Forelimb muscle (tissue), 1 donor: ENCODE measurements at places on chromosomes 6 and 20. TPM values are rescaled to one million over a fixed set of nuclear protein-coding genes. Genes with fewer than 3 reads are reported as not detected.

DNA sequence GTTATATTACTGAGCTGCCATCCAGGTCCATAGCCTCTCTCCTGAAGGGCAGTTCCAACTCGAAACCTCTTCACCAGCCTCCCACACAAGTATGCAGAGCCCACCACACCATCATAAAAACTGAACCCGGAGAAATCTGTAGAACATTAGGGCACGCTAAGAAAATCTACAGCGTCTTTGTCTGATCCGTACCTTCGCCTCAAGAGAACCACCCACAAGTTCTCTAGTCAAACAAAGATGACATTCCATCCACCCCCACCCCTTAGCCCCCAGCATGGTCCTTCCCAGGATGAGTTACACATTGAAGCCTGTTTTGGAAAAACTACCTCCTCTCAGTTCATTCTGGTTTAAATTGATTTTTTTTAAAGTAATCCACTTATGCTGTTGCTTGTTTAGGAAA is 219.7 kb downstream of the ZMYND8 start:
- no peak for DNase-seq

GRCh38 chr6:157690441-157691210 is 132.4 kb upstream of the SNX9 start:
- DNase-seq = no peak

GRCh38 chr6:44373787-44374186 is 13.7 kb upstream of the CDC5L start:
- DNase-seq = no peak

DNA sequence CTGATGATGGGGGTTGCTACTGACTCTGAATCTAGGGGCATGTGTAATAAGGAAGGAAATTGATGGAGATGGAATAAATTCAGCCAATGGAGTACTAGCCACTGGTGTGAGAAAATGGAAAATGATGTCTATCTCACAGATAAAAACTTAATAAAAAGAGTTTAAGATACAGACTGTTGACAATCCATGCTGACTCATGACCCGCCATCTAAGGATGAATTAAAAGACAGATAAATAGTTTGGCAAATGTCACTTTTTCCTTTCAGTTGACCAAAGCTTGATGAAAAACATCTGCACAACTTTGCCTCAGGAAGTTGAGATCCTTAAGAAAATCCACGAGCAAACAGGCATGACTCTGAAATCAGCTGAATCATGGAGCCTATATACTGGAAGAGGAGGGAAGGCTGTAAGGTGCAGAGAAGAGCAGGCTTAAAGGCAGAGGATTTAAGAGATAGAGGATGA is 82.6 kb upstream of the BMP5 start:
- no peak for DNase-seq

DNA sequence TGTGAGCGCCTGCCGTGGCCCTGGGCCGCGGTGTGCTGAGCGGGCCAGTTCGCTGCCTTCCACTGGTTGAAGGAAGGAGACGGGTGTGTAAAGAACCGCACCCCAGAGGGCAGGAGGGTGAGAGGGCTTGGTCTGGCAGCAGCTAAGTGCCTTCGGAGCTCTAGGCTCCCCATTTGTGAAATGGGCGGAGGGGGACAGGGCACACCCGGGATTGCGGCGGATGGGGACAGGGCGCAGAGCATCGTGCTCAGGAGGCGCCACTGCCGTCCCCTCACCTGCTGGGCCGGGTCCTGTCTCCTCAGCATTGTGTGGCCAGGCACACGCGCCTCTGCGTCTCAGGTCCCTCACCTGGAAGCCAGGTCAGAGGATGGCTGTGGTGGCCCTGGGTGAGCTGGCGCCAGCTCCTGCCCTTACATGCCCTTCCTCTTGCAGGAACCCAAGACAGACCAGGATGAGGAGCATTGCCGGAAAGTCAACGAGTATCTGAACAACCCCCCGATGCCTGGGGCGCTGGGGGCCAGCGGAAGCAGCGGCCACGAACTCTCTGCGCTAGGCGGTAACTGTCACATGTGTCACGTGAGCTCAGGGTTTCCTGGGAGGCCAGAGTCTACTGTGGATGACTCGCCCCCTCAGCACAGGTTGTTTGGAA is 3.1 kb downstream of the ADRM1 start:
- DNase-seq = no peak

Gene PLCB4
- polyA plus RNA-seq = 4.7 TPM

DNA sequence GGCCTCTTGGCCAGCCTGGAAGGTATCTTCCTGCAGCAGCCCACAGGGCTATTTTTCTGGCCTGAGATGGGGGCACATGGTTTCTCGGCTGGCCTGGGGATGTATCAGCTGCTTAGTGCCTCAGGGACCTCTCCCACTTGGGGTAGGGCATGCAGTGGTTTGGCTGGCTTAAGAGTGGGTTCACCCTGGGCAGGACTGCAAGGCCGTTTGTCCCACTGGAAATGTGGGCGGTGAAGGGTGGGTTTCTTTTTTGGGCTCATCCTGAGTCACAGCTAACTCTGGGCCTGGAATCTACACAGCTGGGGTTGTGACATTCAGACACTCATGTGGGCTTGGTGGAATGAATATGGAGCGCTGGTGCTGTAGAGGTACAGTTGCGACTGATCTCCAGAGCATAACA is 62.0 kb downstream of the CDH26 start:
- no peak for DNase-seq

GRCh38 chr6:18753076-18753475 is 365.9 kb downstream of the RNF144B start:
- DNase-seq = no peak

- no peak for DNase-seq
These were observed 88.8 kb downstream of the TAF4 start for GRCh38 chr20:61976644-61977418.

GRCh38 chr6:150076196-150076893 is 7.4 kb upstream of the ULBP3 start:
- no peak for DNase-seq

Gene NELFCD
- 60.9 TPM for polyA plus RNA-seq

DNA sequence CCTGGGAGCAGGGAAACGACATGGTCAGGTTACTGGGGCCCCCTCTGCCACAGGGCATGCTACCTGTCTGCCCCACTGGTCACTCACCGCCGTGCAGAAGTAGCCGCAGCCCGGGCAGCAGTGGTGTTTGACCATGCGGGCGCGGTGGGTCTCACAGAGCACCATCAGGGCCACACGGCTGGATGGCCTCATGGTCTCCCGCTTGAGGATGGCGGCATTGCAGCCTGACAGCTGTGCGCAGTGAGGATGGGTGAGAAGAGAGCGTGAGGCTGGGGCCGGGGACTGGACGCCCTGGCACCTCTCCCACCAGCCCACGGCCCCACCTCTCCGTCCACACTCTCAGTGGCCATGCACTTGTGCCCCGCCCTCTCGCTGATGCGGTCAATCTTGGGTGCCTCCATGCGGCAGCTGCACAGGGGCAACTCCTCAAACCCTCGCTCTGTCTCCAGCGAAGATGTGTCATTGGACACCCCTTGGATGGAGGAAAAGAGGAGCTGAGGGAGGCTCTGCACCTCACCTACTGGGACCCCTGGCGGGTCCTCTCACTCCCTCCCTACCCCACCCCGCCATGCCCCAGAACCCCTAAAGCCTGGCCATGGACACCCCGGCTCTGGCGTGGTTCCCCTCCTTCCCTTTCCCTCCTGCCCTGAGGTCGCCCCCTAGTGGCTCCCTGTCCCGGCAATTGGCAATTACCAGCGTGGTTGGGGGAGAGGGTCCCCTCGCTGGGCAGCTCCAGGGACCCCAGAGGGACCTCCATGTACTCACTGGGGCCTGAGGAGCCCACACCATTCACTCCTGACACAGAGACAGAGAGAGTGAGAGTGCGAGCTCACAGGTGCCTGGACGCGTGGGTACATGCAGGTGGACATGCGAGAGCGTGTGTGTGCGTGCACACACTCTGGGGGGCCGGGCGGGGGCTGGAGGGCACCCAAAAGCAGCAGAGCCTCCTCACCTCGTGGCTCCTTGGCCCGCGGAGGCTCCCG is 8.9 kb downstream of the EHMT2 start:
- DNase-seq = no peak
